WTC11 (cell line): ENCODE measurements at places on chromosomes 4 and X. TPM values are rescaled to one million over a fixed set of nuclear protein-coding genes. Genes with fewer than 3 reads are reported as not detected.

- no peak for DNase-seq
These were observed 13.5 kb downstream of the AFF1 start for GRCh38 chr4:86948276-86948675.

GRCh38 chrX:445727-446126, 59.0 kb upstream of the PPP2R3B start:
- DNase-seq, result no peak

DNA sequence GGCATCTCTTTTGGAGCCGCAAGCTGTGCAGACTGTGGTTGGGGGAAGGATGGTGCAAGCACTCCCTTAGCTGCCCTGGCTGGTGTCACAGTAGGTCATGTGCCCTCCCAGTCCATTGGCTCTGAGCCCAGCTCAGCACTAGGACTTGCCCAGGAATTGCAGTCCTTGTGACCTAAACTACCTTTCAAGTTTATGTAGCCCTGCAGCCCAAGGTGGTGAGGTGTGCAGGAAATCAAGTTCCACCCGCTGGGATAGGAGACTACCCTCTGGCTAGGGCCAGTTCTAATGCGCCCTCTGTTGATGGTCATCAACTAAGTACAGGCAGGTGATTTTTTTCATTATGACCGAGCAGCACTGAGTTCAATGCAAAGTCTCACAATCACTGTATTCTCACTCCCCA, 335.2 kb downstream of the UBE2NL start:
- DNase-seq, result no peak

DNA sequence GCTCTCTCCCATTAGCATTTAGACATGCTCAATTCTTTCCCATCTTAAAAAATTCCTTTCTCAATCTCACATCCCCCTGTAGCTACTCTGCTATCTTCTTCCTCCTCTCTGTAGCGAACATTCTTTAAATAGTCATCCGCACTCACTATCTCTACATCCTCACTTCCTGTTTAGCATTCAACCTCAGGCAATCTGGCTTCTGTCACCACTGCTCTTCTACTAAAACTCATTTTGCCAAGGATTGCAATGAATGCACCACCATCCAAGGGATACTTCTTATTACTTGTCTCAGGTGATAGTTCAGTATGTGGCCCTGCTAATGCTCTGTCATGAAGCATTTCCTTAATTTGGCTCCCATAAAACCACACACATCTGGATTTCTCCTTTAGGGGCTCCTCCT, 10.9 kb upstream of the TET2 start:
- DNase-seq, result no peak

- DNase-seq, result no peak
These were observed 42.0 kb upstream of the PROM1 start for GRCh38 chr4:16125571-16126445.

DNA sequence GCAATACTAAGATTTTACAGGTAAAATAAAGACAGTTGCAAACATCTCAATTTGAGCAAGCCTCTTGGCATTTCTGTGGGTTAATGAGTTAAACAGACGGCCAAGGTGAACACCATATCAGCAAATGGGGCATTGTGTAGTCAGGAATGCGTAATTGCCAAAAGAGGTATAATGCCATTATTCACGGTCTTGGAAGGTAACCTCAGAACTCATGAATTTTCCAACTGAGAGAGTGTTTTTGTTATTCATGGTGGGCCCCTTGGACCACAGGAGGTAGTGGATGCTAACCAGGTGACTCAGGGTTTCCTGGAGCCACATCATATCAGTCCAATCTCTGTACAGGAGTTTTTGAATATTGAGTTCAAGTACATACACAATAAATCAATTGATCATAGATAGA, 368.0 kb upstream of the TECRL start:
- no peak for DNase-seq

DNA sequence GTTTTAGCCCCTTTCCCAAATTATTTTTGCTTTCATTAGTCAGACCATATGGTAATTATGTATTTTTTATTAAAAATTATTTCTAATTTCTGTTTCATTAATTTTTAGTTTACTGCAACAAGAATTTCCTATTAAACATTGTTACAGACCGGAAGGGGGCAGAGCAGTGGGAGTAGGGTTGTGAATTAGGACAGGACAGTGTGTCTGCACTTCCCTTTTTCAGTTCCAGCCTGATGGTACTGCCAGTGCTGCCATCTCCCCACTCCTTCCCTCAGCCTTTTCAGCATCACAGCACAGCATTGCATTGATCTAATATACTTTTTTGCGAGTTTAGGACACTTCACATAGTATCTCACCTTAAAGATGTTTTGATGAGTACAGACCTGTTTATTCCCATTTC, 76.5 kb downstream of the STIM2 start:
- no peak for DNase-seq

GRCh38 chr4:82851885-82852750, 38.8 kb downstream of the SEC31A start:
- DNase-seq, result no peak

- DNase-seq, result no peak
These were observed 405 bp downstream of the CENPE start for GRCh38 chr4:103197765-103198110.

DNA sequence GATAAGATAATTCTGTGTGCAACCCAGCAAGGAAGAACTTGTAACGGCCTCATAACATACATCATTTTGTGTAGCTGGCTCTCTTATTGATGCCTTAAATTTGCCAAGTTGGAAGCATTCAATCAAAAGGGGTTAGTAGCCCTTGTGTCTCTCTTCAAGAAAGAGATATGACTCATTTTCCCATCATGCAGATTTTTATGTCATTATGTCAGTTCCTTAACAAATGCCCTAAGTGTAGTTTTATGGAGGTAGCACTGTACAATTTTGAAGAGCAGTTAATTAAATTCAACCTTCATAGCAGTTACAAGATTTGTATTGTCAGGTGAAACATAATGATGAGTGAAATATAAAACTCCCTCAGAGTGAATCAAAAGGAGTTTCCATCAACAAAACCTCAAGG, 215.6 kb downstream of the GRIA3 start:
- no peak for DNase-seq

DNA sequence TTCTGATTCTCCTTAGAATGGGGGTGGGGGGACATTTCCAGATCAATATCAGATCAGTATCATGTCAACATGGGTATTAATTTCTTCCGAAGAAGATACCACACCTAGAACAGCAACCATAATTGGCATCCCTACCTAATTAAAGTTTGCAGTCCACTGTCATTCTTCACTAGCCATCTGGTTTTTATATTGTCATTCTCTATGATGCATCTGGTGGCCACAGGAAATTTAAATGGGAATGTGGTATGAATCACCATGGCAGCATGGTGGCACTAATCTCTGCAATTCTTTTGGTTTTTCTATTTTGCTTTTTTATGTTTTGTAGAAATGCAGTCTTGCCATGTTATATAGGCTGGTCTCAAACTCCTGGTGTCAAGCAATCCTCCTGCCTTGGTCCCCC, 16.6 kb upstream of the UBE2D3 start:
- no peak for DNase-seq

- DNase-seq, result no peak
These were observed 3.2 kb upstream of the CLOCK start for GRCh38 chr4:55549888-55550287.

GRCh38 chrX:132766452-132766851, 192.0 kb downstream of the HS6ST2 start:
- no peak for DNase-seq

GRCh38 chr4:143183513-143184216, 1.1 kb upstream of the USP38 start:
- DNase-seq, result no peak

The NPY1R gene
- total RNA-seq, result 18.0 to 21.5 TPM (median 21.3 TPM) in 3 replicates

The PABPC1L2B gene
- total RNA-seq, result 1.0 to 1.7 TPM (median 1.6 TPM) in 3 replicates

The SLC6A14 gene
- 0.07 TPM in 3 replicates for total RNA-seq

GRCh38 chrX:7972586-7972985, 45.4 kb upstream of the PNPLA4 start:
- no peak for DNase-seq

DNA sequence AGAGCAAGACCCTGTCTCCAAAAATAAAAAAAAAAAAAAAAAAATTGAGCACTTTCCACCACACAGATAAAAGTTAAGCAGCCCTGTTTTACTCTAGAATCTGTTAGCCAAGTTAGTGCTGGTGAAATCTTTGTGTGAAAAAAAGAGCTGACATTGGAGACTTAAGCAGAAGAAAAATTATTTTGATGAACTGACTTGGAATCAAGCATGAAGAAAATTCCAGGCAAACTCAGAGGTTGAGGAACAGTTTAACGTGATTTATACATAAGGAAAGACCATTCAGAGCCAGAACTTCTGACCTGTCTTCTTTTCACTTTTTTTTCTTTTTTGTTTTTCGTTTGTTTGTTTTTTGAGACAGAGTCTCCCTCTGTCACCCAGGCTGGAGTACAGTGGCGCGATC, 79.6 kb upstream of the RBPJ start:
- no peak for DNase-seq

DNA sequence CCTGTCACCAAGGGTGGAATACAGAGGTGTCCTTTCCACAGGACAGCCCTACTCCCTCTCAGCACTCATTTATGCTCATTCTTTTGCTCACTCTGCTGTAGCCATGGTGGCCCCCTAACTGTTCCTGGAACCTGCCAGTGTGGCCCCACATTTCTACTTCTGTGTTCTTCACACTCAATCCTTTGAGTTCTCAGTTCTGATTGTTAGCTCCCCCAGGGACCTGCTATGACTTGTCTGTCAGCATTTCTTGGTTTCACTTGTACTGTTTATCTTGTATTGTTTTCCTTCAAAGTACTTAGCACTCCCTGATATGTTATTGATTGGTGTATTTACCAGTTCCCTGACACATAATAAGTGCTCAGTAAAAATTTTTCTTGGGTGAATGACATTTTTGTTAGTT, 14.9 kb downstream of the VBP1 start:
- DNase-seq, result no peak

The PLXNB3 gene
- 2.5 to 4.2 TPM (median 2.9 TPM) in 3 replicates for total RNA-seq

DNA sequence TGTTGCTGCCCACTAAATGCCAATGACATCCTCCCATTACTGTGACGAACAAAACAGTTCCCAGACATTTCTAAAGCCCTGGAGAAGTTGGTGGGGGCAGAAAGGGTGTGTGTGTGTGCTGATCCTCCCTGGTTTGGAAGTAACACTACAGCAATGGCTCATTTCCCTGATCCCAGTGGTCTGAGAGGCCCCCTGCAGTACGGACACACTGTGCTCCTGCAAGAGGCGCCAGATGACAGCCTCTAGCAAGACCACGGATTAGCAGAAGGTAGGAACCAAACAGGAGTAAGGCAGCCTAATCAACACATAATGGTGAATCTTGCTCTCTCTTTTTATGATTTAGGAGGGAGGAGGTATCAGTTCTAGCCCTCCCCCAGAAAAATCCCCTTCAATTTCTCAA, 49.6 kb downstream of the CHRDL1 start:
- DNase-seq, result no peak

DNA sequence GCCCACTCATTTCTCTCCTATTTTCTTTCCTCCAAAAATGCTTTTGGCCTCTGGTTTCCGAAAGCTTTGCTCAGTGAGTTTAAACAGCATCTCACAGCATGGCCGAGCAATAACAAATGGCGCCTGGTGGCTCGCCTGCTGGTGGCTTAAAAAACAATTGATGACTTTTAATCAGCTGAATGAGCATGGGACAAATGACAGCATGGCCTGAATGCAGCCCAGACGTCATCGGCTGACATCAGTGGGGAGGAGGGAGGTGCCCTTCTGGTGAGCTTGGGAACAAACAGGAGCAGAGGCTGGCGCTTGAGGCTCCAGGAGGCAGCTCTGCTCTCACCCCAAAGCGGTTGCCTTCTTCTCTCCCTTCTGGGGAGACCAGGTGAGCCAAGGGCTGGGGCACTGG, 286.4 kb downstream of the BCOR start:
- no peak for DNase-seq

The TKTL1 gene
- 0.46 to 0.53 TPM in 2 of 3 replicates, not detected in the other for total RNA-seq

The RBMXL3 gene
- not detected in 3 replicates for total RNA-seq

GRCh38 chr4:133062851-133063250, 86.2 kb upstream of the PCDH10 start:
- DNase-seq, result no peak

- DNase-seq, result no peak
These were observed 76.1 kb upstream of the EMCN start for GRCh38 chr4:100593935-100594334.

DNA sequence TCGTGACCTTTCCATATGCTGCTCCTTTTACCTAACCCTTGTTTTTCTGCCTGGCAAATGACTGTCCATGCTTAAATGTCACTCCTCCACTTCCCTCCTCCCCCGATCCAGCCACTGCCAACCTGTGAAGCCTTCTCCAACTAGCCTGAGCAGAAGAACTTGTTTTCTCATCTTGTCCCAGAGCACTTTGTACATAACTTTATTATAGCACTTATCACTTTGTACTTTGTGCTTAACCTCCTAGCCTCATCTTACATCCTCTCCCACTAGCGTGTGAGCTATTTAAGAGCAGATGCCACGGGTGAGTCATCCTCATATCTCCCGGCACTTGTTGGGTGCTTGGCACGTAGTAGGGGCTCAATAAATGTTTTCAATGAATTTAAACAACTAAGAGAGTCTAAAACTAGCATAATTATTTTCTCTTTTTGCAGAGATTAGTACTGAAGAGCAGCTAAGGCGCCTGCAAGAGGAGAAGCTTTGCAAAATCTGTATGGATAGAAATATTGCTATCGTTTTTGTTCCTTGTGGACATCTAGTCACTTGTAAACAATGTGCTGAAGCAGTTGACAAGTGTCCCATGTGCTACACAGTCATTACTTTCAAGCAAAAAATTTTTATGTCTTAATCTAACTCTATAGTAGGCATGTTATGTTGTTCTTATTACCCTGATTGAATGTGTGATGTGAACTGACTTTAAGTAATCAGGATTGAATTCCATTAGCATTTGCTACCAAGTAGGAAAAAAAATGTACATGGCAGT, 46.9 kb downstream of the XIAP start:
- DNase-seq, result no peak

The MAGEA8 gene
- total RNA-seq, result not detected in 3 replicates

GRCh38 chrX:149074398-149074797, 430.7 kb downstream of the IDS start:
- no peak for DNase-seq

DNA sequence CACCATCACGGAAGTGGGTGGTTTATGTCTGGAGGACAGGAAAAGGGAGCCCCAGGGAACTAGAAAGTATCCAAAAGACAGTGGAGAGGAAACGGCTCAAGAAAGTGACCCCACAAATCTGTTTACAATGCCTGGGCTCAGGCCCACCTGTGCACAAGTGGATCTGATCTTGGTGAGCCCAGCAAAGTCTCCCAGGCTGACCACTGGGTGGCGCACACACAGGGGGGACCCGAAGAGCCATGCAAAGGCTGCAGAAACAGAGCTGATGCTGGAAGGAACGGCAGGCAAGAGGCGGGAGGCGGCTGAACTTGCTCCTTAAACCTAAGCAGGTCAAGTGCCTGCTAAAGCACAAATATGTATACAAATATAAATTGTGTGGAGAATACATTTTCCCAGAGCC, 9.6 kb downstream of the HAUS7 start:
- DNase-seq, result peak; percentile 73
